Body of pancreas (tissue), 4 donors: ENCODE measurements at places on chromosomes 3 and 15. TPM values are rescaled to one million over a fixed set of nuclear protein-coding genes. Genes with fewer than 3 reads are reported as not detected.

DNA sequence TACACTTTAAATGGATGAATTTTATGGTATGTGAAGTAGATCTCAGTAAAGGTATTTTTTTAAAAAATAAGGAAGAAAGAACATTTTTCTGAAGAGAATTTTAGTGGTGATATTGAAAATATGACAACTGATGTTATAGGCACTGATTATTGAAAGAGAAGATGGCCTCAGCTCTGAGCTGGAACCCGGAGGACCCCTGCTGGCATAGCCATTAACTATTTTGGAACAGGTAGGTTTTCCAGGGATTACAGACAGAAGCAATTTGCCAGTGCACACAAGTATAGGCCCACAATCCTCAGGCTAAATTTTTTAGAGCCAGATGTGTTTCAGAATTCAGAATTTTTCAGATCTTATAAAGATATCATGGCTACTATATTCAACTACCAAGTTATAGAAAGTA lies 315.9 kb upstream of the GPR149 start:
- no peaks in the 10 kb centered on the region for H3K36me3 ChIP-seq
- no peak for DNase-seq
- no peak overlapping the region for H3K4me3 ChIP-seq

The DUOX1 gene
- total RNA-seq = 0.66 TPM

The C3orf20 gene
- not detected for total RNA-seq

The P2RY14 gene
- total RNA-seq = not detected

- no peak overlapping the region for H3K4me3 ChIP-seq
- H3K4me1 ChIP-seq = peaks cover 63% of the 10 kb centered on the region
- H3K36me3 ChIP-seq = no peaks in the 10 kb centered on the region
Measured at GRCh38 chr15:93382200-93382820, 293.3 kb upstream of the RGMA start.

DNA sequence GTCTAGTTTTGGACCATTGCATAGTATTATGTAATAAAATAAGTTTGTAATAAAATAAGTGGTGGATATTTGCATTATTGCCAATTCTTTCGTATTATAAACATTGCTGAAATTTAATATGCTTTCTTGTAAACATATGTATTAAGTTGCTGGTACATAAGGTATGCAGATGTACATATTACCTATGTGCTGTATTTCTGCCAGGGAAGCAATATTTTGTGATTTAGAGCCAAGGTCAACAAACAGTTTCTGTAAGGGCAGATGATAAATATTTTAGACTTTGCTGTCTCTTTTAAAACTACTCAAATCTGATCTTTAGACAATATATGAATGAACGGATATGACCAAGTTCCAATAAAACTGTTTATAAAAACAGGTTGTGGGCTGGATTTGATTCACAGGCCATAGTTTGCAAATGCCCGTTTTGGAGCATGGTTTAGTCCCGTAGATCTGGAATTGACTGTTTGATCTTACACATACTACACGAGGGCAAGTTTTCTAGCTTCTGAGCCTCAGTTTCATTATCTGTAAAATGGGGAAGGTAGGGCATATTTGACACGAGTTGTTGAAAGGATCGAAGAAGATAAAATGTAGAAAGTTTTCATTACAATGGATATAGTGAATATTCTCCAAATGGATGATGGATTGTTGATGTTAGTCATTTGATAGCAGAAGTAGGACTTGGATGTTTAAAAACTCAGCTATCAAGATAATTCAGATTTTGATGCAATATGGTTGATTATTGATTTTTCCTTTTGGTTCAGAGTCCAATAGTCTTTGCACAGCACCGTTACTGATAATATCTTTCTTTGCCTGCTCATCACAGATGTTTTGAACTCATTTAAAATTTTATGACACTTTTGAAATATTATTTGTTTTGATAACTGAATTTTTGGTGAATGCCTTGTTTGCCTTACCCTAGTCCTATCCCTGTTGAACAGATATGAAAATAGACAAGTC lies 394.6 kb downstream of the FEZF2 start:
- no peaks in the 10 kb centered on the region for H3K4me1 ChIP-seq
- no peak for DNase-seq
- H3K36me3 ChIP-seq = no peaks in the 10 kb centered on the region
- no peaks in the 10 kb centered on the region for H3K27me3 ChIP-seq

The TICRR gene
- total RNA-seq = under 0.01 TPM

The TM4SF1 gene
- total RNA-seq = 104 TPM

- H3K27me3 ChIP-seq = no peaks in the 10 kb centered on the region
- H3K27ac ChIP-seq = no peak overlapping the region
- H3K4me3 ChIP-seq = no peak overlapping the region
- DNase-seq = no peak
- no peaks in the 10 kb centered on the region for H3K36me3 ChIP-seq
Measured at GRCh38 chr15:71183063-71183462, 67.8 kb downstream of the THSD4 start.

The ATP10A gene
- total RNA-seq = 2.0 TPM

The PPP1R14D gene
- not detected for total RNA-seq

DNA sequence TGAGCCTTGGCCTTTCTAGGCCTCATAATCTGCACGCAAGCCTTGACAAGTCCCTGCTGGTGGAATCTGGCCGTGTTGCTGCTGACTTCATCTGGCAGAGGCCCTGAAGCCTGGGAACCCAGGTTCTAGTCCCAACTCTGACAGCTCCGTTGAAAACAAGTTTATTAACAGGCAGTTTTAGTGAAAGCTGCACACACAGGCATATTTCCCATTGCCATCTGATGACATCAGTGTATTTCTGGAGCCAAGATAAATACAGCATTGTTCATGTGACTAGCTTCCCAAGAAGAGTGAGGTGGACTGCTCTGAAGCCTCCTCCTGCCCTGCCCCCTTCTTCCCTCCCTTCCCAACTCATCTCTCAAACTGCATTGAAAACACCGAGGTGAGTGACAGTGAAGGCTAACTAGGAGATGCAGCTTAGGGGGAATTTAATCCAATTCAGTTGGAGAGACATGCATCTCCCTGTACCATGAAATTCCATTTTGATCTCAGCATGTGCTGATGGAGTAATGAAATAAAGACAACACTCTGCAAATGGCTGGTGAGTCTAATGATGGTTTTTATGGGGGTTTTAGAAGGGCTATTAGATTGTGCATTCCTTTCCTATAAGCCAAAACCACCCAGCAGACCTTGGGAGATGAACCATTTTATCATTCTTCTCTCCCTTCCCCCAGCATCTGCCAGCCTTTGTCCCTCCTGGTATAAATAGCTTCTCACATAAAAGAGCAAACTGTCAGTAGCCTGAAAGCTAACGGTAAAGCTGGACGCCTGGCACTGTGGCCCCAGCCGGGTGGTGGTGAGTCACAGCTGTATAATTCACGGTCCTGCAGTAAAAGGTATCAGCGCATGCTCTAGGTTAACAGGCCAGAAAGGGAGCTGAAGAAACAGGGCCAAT lies 38.0 kb downstream of the PRICKLE2 start:
- H3K4me3 ChIP-seq = no peak overlapping the region
- H3K27me3 ChIP-seq = no peaks in the 10 kb centered on the region
- peak overlapping the region; percentile 79 for H3K27ac ChIP-seq
- peaks cover 39% of the 10 kb centered on the region for H3K4me1 ChIP-seq
- peak; percentile 88 for DNase-seq

- H3K27me3 ChIP-seq = no peaks in the 10 kb centered on the region
- H3K4me3 ChIP-seq = no peak overlapping the region
- H3K27ac ChIP-seq = no peak overlapping the region
- H3K4me1 ChIP-seq = peaks cover 11% of the 10 kb centered on the region
- no peaks in the 10 kb centered on the region for H3K36me3 ChIP-seq
- DNase-seq = no peak
Measured at GRCh38 chr3:115876876-115877614, 253.7 kb downstream of the GAP43 start.

The RPS17 gene
- 987 TPM for total RNA-seq

GRCh38 chr15:78749831-78750230 lies 61.4 kb downstream of the ADAMTS7 start:
- H3K4me1 ChIP-seq = peaks cover 17% of the 10 kb centered on the region
- no peak overlapping the region for H3K4me3 ChIP-seq
- no peaks in the 10 kb centered on the region for H3K27me3 ChIP-seq
- DNase-seq = no peak
- no peak overlapping the region for H3K27ac ChIP-seq
- H3K36me3 ChIP-seq = no peaks in the 10 kb centered on the region

The INAFM2 gene
- 8.8 TPM for total RNA-seq

- H3K36me3 ChIP-seq = no peaks in the 10 kb centered on the region
- H3K4me1 ChIP-seq = no peaks in the 10 kb centered on the region
- no peaks in the 10 kb centered on the region for H3K27me3 ChIP-seq
- H3K4me3 ChIP-seq = no peak overlapping the region
Measured at GRCh38 chr3:116808725-116809124, 99.1 kb downstream of the TUSC7 start.

- no peak overlapping the region for H3K27ac ChIP-seq
- no peaks in the 10 kb centered on the region for H3K36me3 ChIP-seq
- peaks cover 12% of the 10 kb centered on the region for H3K4me1 ChIP-seq
- no peaks in the 10 kb centered on the region for H3K27me3 ChIP-seq
Measured at GRCh38 chr3:195802261-195802701, 9.4 kb downstream of the MUC4 start.

DNA sequence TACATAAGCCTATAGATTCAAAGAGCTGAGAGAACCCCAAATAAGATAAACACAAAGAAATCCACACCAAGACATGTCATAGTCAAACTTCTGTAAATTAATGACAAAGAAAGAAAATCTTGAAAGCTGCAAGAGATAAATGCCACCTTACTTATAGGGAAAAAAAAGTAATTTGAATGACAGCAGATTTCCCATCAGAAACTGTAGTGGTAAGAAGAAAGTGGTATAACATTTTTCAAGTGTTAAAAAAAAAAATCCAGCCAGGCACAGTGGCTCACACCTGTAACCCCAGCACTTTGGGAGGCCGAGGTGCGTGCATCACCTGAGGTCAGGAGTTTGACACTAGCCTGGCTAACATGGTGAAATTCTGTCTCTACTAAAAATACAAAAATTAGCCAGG lies 37.4 kb downstream of the CFAP92 start:
- H3K4me1 ChIP-seq = no peaks in the 10 kb centered on the region
- H3K27me3 ChIP-seq = no peaks in the 10 kb centered on the region
- no peak overlapping the region for H3K4me3 ChIP-seq
- DNase-seq = no peak
- no peak overlapping the region for H3K27ac ChIP-seq

The GHSR gene
- total RNA-seq = not detected

The OCA2 gene
- total RNA-seq = not detected

GRCh38 chr3:10116138-10116460 lies 624 bp downstream of the BRK1 start:
- no peak for DNase-seq
- H3K4me1 ChIP-seq = peaks cover 23% of the 10 kb centered on the region
- no peaks in the 10 kb centered on the region for H3K36me3 ChIP-seq
- peak overlapping the region; percentile 78 for H3K27ac ChIP-seq

- peaks cover 56% of the 10 kb centered on the region for H3K4me1 ChIP-seq
- H3K27me3 ChIP-seq = no peaks in the 10 kb centered on the region
- H3K27ac ChIP-seq = peak overlapping the region; percentile 99
- DNase-seq = peak; percentile 91
- H3K36me3 ChIP-seq = no peaks in the 10 kb centered on the region
Measured at GRCh38 chr15:89768071-89768500, 8.0 kb upstream of the MESP2 start.

- no peak for DNase-seq
- H3K4me3 ChIP-seq = no peak overlapping the region
- no peak overlapping the region for H3K27ac ChIP-seq
- no peaks in the 10 kb centered on the region for H3K36me3 ChIP-seq
- H3K4me1 ChIP-seq = no peaks in the 10 kb centered on the region
- H3K27me3 ChIP-seq = no peaks in the 10 kb centered on the region
Measured at GRCh38 chr3:191260431-191261303, 61.6 kb downstream of the OSTN start.

GRCh38 chr15:99657996-99658395 lies 75.2 kb downstream of the LYSMD4 start:
- no peak overlapping the region for H3K4me3 ChIP-seq
- no peaks in the 10 kb centered on the region for H3K36me3 ChIP-seq

GRCh38 chr3:176904506-176904905 lies 292.8 kb downstream of the TBL1XR1 start:
- H3K27ac ChIP-seq = no peak overlapping the region
- H3K36me3 ChIP-seq = no peaks in the 10 kb centered on the region
- DNase-seq = no peak
- H3K27me3 ChIP-seq = no peaks in the 10 kb centered on the region
- H3K4me3 ChIP-seq = no peak overlapping the region

The TNFSF10 gene
- total RNA-seq = 40.9 TPM

DNA sequence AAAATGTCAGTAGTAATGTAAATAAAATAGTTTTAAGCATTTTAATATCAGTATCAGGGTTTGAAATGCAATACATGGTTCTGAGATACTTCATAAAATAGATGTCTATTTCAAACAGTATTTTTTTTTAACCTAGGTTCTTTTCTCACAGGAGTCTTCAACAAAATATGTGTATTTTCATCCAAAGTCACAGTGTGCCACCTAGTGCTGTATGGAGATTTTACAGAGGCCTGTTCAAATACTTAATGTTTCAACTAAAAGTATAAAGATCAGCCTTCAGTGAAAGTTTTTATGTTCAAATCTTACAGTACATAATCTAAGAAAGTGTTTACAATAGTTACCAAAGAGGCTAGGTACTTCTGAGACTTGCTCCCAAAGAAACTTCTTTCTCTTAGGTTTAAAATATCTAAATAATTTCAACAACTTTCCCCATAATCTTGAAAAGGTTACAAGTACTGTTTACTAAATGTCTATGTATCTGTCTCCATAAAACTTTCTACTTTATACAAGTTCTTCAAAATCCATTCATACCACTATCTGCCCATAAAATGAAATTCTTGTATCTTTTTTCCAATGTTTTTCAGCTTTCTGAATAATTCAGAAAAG lies 38.3 kb downstream of the SCAPER start:
- no peak overlapping the region for H3K4me3 ChIP-seq
- peaks cover 3% of the 10 kb centered on the region for H3K4me1 ChIP-seq
- H3K27ac ChIP-seq = no peak overlapping the region
- H3K36me3 ChIP-seq = no peaks in the 10 kb centered on the region

The C3orf70 gene
- 0.99 TPM for total RNA-seq

- no peak overlapping the region for H3K4me3 ChIP-seq
- H3K36me3 ChIP-seq = no peaks in the 10 kb centered on the region
- no peak overlapping the region for H3K27ac ChIP-seq
- no peaks in the 10 kb centered on the region for H3K27me3 ChIP-seq
Measured at GRCh38 chr3:178827285-178827856, 244.2 kb downstream of the ZMAT3 start.

GRCh38 chr15:90035095-90035839 lies 34.1 kb downstream of the ZNF710 start:
- peaks cover 84% of the 10 kb centered on the region for H3K4me1 ChIP-seq
- H3K27ac ChIP-seq = peak overlapping the region; percentile 47
- DNase-seq = peak; percentile 73
- no peaks in the 10 kb centered on the region for H3K27me3 ChIP-seq
- no peaks in the 10 kb centered on the region for H3K36me3 ChIP-seq

DNA sequence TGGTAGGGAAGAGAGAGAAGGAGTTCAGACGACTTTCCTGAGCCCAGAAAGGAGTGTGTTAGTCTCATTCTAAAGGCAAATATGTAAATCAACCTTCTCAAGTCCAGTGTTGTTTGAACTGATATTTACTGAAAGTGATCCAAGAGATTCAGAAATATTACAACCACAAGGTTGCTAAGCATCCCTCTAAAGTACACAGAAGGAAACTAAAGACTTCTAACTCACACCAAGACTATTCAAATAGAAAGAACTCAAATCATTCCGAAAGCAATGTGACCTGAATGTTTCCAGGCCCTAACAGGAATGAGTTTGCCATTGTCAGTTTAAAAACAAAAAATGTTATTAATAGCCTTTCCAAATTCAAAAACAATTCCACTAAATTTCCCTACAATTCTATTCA lies 56.9 kb upstream of the VGLL3 start:
- H3K4me3 ChIP-seq = no peak overlapping the region
- DNase-seq = no peak
- H3K27me3 ChIP-seq = no peaks in the 10 kb centered on the region
- H3K4me1 ChIP-seq = no peaks in the 10 kb centered on the region
- H3K36me3 ChIP-seq = no peaks in the 10 kb centered on the region

- H3K36me3 ChIP-seq = no peaks in the 10 kb centered on the region
- no peak overlapping the region for H3K4me3 ChIP-seq
- H3K27ac ChIP-seq = no peak overlapping the region
Measured at GRCh38 chr15:71397377-71397776, 282.1 kb downstream of the THSD4 start.
